ENCODE measurements at places on chromosomes 16 and 17.

DNA sequence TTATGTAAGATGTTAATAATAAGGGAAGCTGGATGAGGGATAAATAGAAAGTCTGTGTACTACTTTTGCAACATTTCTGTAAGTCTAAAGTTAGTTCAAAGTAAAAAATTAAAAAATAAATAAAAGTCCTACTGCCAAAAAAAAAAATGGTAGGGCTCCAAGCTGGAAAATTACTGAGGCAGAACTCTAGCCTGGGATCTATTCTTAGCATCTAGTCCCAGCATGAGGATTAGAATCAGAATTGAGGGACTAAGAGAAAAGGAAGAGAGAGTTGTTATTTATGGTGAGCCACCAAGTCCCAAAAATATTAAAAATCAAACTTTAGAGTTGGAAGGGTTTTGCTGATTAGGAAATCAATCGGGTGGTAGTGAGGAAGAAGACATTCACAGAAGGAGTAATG is 110.3 kb downstream of the CYB561 start:
- DNase-seq: no peak

GRCh38 chr17:58270476-58271215 is 10.1 kb downstream of the MPO start:
- DNase-seq: no peak

- DNase-seq: no peak
Observed at GRCh38 chr17:64723781-64724180, 61.7 kb upstream of the SMURF2 start.

DNA sequence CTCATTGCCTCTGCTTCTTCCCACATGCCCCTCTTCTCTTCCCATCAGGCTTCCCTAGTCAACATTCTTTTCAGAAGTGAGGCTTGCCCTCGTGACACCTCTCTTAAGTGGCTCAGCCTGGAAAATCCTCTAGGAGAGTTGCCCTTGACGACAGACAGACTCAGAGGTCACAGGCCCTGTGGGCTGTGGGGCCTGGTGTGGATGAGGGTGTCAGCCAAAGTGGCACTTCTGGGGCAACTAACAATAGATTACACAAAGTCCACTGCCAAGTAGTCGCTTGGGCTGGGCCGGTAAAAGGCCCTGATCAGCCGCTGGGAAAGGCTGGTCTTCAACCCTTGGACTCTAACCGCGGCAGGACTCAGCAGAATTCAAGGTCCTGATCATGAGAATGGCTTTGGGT is 33.7 kb upstream of the METTL16 start:
- DNase-seq: no peak

GRCh38 chr17:81394921-81395599 is at the start of gene BAHCC1:
BAHCC1 (plus strand) TSS chr17:81395457; CDS start chr17:81399740, 4,283 bp downstream.
- peak; percentile 100 for DNase-seq

Data from putamen (tissue), 1 donor.